Upper lobe of right lung (tissue), 1 donor: ENCODE measurements at places on chromosomes 7 and 10.

GRCh38 chr10:51767103-51767763 is 67.8 kb upstream of the CSTF2T start:
- no peak for DNase-seq
- H3K27ac ChIP-seq: no peak overlapping the region
- no peak overlapping the region for H3K4me3 ChIP-seq

- no peak overlapping the region for H3K4me3 ChIP-seq
- H3K27me3 ChIP-seq: no peaks in the 10 kb centered on the region
- DNase-seq: no peak
- H3K36me3 ChIP-seq: no peaks in the 10 kb centered on the region
- no peak overlapping the region for H3K27ac ChIP-seq
Observed at GRCh38 chr7:24455813-24456525, 117.3 kb upstream of the PALS2 start.

DNA sequence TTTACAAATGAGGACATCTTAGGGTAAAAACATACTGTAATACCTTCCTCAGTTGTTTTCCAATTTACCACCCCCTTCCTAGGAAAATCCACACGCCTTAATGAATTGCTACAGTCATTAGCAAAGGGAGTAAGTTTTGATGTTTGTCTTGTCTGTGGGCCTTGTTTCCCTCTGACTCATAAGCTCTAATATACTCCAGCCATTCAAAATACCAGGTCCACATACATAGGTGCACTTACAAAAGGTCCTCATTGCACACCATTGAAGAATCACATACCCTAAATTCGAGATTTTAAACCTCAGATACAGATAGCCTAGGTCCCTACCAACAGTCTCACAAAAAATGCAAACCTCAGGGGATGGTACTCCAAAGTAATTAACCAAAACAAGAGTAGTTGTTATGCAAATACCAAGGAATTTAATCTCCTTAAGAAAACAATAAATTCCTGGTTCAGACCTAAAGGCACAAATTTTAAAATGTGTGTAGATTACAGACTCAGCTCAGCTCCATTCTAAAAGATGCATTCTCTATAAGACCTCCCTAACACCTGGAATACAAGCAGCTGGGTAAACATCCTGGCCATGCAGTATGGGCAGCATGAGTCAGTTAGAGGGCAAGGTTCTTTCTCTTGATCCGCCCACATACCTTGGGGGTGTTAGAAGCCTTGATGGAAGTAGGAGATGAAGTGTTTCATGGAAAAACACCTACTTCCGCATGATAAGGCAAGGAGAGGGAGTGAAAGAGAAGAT is 3.0 kb upstream of the LIPK start:
- no peaks in the 10 kb centered on the region for H3K27me3 ChIP-seq
- no peaks in the 10 kb centered on the region for H3K4me1 ChIP-seq
- no peaks in the 10 kb centered on the region for H3K36me3 ChIP-seq
- no peak overlapping the region for H3K27ac ChIP-seq
- H3K4me3 ChIP-seq: no peak overlapping the region

GRCh38 chr7:857661-858060 is 18.7 kb upstream of the GET4 start:
- H3K4me1 ChIP-seq: no peaks in the 10 kb centered on the region
- no peaks in the 10 kb centered on the region for H3K27me3 ChIP-seq
- no peak overlapping the region for H3K27ac ChIP-seq
- H3K36me3 ChIP-seq: peaks cover 100% of the 10 kb centered on the region

- H3K4me1 ChIP-seq: peaks cover 32% of the 10 kb centered on the region
- H3K36me3 ChIP-seq: no peaks in the 10 kb centered on the region
- H3K27me3 ChIP-seq: peaks cover 100% of the 10 kb centered on the region
- no peak overlapping the region for H3K27ac ChIP-seq
Observed at GRCh38 chr10:101217450-101218281, 11.6 kb downstream of the LBX1 start.

- H3K4me1 ChIP-seq: peaks cover 13% of the 10 kb centered on the region
- DNase-seq: no peak
- H3K36me3 ChIP-seq: peaks cover 20% of the 10 kb centered on the region
- no peaks in the 10 kb centered on the region for H3K27me3 ChIP-seq
- H3K27ac ChIP-seq: no peak overlapping the region
- H3K4me3 ChIP-seq: no peak overlapping the region
Observed at GRCh38 chr10:100359529-100360150, 12.6 kb downstream of the SCD start.

DNA sequence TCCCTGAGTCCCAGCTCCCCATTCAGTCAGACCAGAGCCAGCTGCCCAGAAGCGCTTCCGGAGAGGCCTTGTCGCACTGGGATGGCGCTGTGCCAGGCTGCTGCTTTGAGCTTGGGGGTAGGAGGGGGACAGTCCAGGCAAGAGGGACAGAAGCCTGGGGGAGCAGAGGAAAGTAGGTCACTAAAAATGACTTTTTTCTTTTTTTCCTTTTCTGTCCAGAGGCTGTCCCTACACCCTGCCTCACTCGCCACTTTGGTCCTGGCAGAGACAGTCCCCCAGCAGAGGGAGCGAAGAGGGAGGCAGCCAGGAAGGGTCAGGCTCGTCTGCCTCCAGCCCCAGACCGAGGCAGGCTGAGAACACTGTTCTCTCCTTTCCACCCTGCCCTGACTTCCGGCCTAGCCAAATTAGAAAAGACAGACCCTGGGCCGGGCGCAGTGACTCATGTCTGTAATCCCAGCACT is 15.8 kb upstream of the TRIM8 start:
- peaks cover 63% of the 10 kb centered on the region for H3K4me1 ChIP-seq
- no peaks in the 10 kb centered on the region for H3K27me3 ChIP-seq
- peaks cover 7% of the 10 kb centered on the region for H3K36me3 ChIP-seq
- H3K27ac ChIP-seq: peak overlapping the region; percentile 88
- peak; percentile 80 for DNase-seq
- no peak overlapping the region for H3K4me3 ChIP-seq
